Germinal center (tissue), 1 donor: ENCODE measurements at places on chromosomes 3 and 15.

DNA sequence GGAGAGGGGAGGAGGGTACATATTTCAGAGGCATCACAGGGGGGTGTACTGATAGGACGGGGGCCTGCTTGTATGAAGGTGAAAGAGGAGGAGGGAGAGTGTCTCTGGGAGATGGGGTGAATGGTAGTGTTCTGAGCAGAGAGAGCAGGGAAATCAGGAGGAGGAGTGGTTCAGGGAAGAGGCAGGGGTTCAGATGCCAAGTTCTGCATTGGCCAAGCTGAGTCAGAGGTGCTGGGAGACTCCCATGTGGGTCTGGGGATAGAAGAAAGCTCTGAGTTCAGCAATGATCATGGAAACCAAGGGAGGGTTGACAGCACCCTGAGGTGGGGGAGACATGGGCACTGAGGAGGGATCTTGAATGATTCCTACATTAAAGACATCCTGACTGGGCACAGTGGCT is 3.0 kb downstream of the CYP8B1 start:
- DNase-seq = no peak

DNA sequence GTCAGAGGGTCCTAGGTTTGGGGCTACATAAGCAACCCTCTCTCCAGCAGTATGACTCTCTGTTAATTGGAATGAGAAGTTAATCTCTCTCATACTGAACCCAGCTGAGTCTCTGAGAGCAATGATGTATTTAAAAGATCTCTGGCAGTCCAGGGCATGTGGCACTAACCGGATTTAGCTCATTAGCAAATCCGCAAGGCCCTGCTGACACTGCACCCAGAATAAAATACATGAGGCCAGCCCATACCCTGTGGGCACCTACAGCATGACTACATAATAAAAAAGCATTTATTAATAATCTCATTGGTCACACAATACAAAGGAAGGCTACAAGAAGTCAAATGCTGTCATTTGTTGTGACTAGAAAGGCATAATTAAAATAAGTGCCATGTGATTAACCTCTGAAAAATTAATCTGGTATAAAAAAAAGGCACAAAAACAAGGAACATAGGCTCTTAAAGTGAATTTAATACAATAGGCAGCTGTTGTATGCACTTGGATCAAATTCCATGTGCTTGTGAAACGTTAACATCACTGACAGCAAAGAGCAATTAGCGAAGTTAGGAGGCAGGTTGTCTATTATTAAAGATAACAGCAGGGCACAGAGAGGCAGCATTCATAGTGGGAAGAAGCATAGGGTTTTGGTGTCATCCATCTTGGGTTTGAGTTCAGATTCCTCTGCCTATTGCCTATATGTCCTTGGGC is 381.2 kb downstream of the WDR72 start:
- no peak for DNase-seq

DNA sequence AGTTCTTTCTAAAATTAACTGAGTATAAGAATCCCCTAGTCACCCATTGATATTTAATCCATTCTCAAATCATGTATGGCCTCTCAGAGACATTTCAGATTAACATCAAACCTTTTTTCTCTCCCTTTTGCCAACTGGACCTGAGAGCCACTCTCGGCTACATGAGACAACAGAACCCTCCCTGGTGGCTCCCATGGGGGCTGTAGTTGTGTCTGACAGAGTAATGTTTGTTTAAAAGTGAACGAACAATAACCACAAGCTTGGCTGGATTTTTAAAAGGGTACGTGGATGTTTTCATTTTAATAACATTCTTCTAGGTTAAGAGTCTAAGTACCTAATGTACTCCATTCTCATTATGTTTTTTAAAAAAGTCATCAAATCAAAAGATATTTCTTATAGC is 37.1 kb downstream of the P3H2 start:
- no peak for DNase-seq

GRCh38 chr3:173699353-173699752 is 301.8 kb downstream of the NLGN1 start:
- no peak for DNase-seq

GRCh38 chr3:107325446-107325845 is 51.8 kb upstream of the CCDC54 start:
- DNase-seq = peak; percentile 30

GRCh38 chr3:81778678-81779182 is 17.3 kb upstream of the GBE1 start:
- no peak for DNase-seq

- no peak for DNase-seq
Measured at GRCh38 chr3:110575702-110576101, 495.9 kb upstream of the NECTIN3 start.

DNA sequence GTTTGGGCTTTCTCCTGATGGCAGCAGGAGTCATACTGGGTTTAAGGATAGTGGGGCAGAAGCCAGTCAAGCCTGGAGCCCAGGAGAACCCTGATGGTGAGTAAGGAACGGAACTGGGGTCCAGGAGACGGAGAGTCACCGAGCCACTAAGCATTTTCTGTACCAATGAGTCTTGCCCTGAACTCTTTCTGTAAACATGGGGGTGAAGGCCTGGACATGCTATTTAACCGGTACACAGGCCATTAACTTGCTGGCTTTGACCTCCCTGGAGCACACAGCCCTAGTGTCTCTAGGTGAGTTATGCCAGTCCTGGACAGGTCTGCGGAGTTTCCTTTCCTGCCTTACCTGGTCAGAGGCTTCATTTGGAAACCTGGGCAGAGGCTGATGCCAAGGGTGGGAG is 3.9 kb downstream of the SLC6A6 start:
- no peak for DNase-seq

DNA sequence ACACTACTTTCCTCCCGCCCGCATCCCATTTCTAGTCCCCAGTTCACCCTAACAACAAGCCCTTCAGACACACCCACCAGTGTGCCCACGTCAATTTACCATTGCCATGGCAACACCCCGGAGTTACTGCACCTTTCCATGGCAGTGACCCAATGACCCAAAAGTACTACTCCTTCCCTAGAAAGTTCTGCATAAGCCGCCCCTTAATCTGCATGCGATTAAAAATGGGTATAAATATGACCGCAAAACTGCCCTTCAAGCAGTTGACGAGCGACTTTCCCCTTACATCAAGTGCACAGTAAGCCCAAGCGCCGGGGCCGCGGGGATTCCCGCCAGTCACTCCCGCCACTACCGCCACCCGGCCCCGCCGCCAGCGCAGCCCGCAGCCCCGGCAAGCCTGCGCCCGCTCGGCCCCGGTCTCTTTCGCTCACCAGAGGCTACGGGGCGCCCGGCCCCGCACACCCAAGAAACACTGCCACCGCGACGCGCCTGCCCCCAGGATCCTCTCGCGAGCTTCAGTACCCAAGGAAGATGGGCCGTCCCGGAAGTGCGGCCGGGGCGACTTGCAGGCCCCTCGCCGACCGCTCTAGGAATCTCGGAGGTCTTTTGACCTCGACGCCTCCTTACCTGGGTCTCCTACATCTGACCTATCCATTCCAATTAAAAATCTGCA is 27.2 kb upstream of the ZNF502 start:
- peak; percentile 77 for DNase-seq

GRCh38 chr3:71265365-71265915 is 318.1 kb downstream of the FOXP1 start:
- DNase-seq = no peak

- no peak for DNase-seq
Measured at GRCh38 chr3:24447836-24448235, 46.8 kb downstream of the THRB start.

GRCh38 chr3:143445118-143445517 is 325.5 kb downstream of the CHST2 start:
- DNase-seq = no peak

GRCh38 chr15:73838831-73839426 is 34.4 kb upstream of the TBC1D21 start:
- no peak for DNase-seq

GRCh38 chr15:68464448-68465090 is 32.6 kb upstream of the ITGA11 start:
- DNase-seq = no peak

DNA sequence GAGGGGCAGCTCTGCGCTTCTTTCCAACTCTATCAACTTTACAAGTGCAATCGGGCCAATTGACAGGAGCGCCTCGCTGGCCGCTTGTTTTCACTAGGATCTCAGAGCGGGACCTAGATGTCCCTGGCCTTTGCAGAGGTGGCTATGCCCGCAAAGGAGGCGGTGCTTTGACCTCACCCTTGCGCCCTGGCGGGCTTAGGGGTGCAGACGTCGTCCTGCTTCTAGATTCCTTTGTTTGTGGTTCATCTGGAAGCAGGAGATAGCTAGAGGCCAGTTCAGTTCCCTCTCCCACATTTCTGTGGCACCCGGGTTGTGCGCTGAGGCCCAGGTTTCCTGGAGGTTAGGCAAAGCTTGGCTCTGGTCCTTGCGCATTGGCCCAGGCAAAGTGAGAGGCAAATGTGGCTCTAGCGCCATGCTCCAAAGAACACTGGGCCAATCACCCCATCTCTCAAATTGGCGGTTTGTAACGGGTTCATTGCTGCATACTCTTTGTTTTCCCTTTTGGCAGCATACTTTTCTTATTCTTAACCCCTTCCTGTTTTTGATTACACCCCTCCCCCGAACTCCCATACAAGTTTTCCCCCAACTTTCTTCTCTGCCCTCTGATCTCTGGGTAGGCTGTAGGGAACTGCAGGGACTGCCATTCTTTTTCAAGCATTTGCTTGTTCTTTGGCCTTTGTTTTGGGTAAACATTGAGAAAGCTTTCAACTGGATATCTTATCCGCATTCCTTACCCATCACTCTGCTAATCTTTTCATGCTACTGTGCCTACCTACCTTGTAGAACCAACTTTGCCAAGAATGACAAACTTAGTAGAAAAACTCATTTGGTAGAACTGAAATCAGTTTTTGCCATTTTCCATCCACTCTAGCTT is 1.4 kb downstream of the PPM1L start:
- no peak for DNase-seq
